ENCODE measurements at places on chromosomes 13 and 19.

DNA sequence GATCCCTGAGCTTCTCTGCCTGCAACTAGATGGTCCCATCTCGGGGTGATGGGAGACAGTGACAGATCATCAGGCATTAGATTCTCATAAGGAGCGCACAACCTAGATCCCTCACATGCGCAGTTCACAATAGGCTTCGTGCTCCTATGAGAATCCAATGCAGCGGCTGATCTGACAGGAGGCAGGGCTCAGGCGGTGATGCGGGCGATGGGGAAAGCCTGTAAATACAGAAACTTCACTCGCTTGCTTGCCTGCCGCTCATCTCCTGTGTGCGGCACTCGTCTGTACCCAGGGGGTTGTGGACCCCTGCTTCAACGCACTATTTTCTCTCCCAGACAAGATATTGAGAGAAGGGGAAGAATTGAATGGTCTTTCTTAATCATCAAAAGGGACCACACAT, 473.9 kb downstream of the ZNF536 start:
- DNase-seq = no peak

GRCh38 chr13:102277286-102277685, 124.6 kb downstream of the FGF14 start:
- no peak for DNase-seq

- DNase-seq = no peak
These were observed 132.5 kb downstream of the ZNF675 start for GRCh38 chr19:23554548-23554947.

DNA sequence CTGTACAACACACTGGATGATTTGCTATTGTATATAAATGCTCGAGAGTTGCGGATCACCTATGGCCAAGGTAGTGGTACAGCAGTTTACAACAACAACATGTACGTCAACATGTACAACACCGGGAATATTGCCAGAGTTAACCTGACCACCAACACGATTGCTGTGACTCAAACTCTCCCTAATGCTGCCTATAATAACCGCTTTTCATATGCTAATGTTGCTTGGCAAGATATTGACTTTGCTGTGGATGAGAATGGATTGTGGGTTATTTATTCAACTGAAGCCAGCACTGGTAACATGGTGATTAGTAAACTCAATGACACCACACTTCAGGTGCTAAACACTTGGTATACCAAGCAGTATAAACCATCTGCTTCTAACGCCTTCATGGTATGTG, 21.5 kb downstream of the OLFM4 start:
- no peak for DNase-seq

GRCh38 chr19:13051557-13052165, 51.0 kb downstream of the LYL1 start:
- DNase-seq = peak; percentile 53

- peak; percentile 72 for DNase-seq
These were observed at the start of gene PNMA8B for GRCh38 chr19:46495786-46496099. TSS of gene PNMA8B (minus strand) at chr19:46495867. CDS start at chr19:46495465, 402 bp downstream.

- peak; percentile 58 for DNase-seq
These were observed 65.1 kb upstream of the GTF3A start for GRCh38 chr13:27359199-27359821.

Data from NCI-H524 (cell line).